ENCODE measurements at places on chromosomes 4 and X.

- DNase-seq, result no peak
These were observed 611.1 kb upstream of the ATOH1 start for GRCh38 chr4:93217431-93217830.

- DNase-seq, result no peak
These were observed 94.5 kb upstream of the ZNF827 start for GRCh38 chr4:146033149-146033548.

GRCh38 chr4:108135549-108136209, 33.1 kb downstream of the LEF1 start:
- DNase-seq, result no peak

- DNase-seq, result no peak
These were observed 771 bp downstream of the NAP1L2 start for GRCh38 chrX:73213734-73214425.

GRCh38 chrX:13026877-13027652, 17.4 kb downstream of the FAM9C start:
- no peak for DNase-seq

GRCh38 chr4:171588764-171589163, 224.4 kb upstream of the GALNTL6 start:
- no peak for DNase-seq

DNA sequence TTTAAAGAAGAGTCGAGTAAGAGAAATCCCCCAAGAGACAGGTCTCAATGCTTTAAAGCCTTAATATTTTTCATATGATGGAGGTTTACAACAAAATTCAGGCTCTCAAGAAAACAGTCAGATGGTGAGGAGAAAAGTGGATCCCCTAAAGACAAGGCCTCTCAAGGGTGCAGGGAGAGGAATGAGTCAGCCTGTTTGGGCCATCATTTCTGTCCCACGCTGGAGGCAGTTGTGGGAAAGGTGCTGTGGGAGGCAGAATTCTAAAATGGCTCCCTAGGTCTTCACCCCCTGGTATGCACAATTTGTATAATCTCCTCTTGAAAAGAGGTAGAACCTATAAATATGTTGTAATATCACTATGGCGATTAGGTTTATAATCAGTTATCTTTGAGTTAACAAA, 4.6 kb upstream of the TIFA start:
- no peak for DNase-seq

- peak; percentile 49 for DNase-seq
These were observed 173.7 kb downstream of the RPA4 start for GRCh38 chrX:97057349-97057909.

DNA sequence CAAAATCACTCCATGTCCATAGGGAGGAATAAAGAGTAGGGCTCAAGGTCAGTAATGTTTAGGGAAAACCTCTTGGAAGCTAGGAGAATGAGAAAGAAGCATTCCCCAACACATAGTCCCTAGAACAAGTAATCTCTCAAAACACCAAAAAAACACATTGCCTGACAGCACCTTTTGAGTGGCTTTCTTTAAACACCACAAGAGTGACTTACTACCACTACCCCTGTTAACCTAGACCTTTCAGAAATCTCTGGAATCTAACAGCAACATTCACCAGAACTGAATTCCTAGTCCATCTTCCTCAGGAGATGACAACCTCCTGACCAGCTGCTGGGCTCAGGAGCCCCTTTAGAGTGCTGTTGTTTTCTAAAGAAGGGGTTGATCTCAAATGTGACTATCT, 142.2 kb downstream of the SOWAHB start:
- DNase-seq, result no peak

- no peak for DNase-seq
These were observed 2.2 kb downstream of the KCND1 start for GRCh38 chrX:48969471-48969870.

- peak; percentile 3 for DNase-seq
These were observed 162.5 kb downstream of the AFAP1 start for GRCh38 chr4:7777017-7777710.

GRCh38 chr4:168361365-168362024, 42.9 kb upstream of the DDX60 start:
- DNase-seq, result no peak

DNA sequence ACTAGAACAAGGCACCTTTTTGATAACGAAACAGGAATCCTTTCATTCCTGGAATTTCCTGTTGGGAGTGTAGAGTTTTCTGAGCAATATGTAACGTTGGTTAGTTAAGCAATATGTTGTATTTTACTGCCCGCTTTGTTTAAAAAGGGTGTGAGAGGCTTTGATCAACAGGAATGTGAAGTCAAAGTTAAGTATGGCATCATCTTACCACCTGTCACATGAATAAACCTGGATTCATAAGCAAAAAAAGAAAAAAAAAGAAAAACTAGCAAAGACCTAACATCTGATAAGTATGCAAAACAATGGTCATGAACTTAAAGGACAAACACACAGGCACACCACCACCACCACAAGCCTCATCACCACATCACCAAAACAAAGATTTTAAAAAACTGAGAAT, 7.1 kb upstream of the CXCL5 start:
- DNase-seq, result no peak

GRCh38 chr4:30725562-30725961, 5.4 kb downstream of the PCDH7 start:
- DNase-seq, result no peak

DNA sequence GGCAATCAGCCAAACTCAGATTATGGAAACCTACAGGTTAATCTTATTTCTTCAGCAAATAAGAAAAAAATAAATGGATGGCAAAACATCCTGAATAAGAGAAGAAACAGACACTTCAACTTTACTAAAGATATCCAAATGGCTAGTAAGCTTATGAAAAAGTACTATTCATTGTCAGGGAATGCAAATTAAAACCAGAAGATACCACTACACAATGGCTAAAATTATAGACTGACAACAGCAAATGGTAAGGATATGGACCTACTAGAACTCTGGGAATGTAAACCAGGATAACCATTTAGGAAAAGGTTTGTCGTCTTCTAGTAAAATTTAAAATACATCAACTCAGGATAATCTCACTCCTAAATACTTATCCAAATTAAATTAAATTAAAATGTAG, 24.3 kb downstream of the GRSF1 start:
- DNase-seq, result no peak

DNA sequence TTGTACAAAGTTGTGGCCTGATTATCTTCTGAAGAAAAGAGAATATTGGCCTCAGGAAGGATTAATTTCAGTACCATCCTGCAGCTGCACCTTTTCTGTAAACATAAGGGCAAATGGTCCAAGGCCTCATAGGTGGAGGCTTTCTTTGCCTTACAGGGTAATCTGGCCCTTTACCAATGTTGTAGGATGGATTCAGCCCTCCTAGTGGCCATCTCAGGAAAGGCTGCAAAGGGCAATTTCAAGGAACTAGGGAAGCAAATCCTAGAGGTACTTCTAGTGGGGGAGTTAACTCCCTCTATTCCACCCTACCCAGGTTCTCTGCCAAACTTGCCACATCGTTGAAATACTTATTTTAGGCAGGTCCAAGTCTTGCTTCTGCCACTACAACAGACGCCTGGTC, 57.6 kb downstream of the UGT2B11 start:
- DNase-seq, result no peak

GRCh38 chr4:100738196-100739165, 220.7 kb upstream of the EMCN start:
- no peak for DNase-seq

DNA sequence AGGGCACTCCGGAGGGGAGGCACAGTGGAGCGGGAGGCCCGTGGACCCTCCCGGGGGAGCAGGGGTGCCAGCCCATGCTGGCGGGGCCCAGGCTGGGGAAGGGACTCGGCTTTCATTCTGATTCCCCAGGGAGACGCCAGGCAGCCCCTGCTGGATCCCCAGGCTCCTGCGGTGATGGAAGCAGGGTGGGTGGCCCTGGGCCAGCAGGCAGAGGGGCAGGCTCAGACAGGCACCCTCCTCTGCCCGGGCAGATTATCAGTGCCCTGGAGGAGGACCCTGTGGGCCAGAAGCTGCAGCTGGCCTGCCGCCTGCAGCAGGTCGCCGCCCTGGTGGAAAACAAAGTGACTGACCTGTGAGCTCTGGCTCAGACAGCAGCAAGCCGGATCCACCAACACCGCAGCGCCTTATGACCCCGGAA, 2.1 kb upstream of the SRPK3 start:
- DNase-seq, result no peak

GRCh38 chrX:30597216-30598012, 19.8 kb upstream of the TASL start:
- no peak for DNase-seq

DNA sequence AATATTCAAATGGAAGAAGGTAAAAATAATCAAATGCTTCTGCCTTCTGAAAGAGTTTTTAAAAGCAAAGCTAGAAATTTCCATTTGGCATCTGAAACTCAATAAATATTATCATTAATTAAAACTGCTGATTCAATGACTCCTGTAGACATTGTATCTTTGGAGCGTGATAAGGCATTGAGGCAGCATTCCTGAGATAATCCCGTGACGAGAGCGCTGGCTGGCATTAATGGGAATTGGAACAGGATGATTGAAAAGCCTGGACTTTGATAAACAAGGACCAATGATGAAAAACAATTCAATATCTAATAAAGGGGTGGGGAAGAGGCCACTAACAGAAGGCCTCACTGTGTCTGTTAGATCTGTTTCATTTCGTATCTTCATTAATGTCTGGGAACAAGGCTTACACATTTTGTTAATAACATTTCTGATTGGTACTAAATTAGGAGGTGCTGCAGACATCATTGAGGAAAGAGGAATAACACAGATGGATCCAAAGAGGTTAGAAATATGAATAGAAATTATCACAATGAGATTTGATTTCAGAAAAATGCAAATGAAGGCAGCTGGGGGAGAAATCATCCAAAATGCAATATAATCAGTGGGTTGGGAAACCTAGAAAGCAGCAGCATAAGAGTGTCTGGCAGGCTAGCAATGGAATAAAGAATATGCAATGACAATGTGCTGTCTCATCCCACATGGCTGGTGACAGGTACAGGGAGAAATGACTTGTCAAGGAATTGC, 102.3 kb downstream of the SCD5 start:
- DNase-seq, result no peak

DNA sequence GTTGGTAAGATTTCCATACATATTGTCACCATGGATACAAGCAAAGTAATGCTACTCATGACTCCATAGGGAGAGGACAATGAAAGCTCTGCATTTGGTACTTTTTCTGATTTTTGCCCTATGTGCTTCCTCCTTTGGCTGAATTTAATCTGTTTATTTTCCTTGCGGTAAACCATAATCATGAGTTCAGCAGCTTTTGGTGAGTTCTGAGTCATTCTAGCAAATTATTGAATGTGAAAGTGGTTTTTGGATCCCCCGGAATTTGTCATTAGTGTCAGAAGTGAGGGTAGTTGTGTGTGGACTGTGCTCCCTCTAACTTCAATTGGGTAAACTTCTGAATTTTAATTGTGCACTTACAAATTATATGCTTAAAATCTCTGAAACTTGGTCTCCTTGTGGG, 170.3 kb downstream of the MOSPD2 start:
- DNase-seq, result no peak

GRCh38 chr4:156217236-156217635, 263.6 kb upstream of the CTSO start:
- no peak for DNase-seq

GRCh38 chrX:154051201-154051810, 31.6 kb upstream of the IRAK1 start:
- no peak for DNase-seq

DNA sequence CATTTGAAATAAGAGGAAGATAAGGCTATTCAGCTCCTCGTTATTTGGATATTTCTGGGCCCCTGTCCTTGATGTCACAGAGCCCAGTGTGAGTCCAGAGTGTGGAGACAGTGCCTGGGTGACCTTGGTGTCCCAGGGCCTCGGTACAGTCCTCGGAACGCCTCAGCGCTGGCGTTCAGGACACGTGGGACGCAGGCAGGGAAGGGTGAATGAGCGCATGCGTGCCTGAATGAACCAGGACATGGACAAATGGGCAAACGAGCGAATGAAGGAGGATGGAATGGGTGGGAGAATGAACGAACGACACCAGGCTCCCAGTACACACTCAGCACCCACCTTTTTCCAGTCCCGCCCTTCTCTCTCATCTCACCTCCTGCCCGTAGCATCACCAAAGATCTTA, 44.2 kb downstream of the EVC start:
- DNase-seq, result no peak

DNA sequence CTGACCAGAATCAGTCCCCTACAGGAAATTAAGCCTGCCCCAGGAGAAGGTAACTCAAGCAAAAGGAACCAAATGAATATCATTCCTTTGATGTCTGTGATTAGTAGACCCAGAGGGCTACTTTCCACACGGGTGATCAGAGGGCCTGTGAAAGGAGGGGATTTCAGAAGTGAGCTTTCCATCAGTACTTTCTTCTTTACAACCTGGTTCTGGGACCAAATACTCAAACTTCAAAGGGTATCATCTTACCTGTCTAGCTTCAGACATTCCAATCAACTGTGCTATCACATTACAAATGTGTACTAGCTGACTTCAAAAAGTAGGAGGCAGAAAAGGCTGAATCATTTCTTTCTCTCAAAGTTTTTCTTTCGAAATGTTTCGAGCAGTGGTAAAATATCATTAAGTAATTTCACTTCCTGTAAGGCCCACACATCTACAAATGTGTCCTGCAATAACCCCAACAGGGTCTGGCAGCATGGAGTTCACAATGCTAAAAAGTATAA, 23.9 kb downstream of the ACSL4 start:
- DNase-seq, result no peak

DNA sequence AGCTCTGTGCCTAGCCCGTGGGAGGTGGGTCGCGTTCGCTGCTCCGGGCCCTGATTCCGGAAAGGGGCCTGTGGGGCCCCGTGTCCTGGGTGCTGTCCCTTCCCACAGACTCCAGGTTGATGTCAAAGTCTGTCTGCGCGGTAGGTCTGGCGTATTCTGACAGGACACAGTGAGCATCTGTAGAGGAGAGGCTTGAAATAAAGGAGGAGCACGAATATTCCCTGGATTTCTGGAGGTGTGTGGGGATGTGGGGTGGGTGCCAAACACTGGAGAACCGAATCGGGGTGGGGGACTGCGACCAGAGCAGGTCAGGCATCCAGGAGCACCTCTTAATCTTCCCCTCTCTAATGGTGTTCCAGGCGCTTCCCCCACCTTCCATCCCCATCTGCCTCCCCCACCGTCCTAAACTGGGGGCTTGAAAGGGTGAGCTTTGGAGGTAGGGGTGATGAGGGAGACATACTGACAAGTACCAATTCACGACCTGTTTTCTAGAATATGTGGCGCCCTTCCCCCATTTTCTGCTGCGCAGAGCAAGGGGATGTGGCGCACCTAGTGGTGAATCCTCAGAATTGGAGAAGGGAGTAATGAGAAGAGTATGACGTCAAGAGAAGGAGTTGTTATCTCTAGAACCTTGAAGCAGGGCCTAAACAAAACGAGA, 877 bp downstream of the GPRASP1 start:
- no peak for DNase-seq

- no peak for DNase-seq
These were observed 957.2 kb upstream of the PRKX start for GRCh38 chrX:4670606-4671005.

- no peak for DNase-seq
These were observed 33.1 kb upstream of the DDX3X start for GRCh38 chrX:41300758-41301437.

GRCh38 chr4:137378821-137379220, 153.5 kb downstream of the PCDH18 start:
- DNase-seq, result no peak

GRCh38 chr4:70027011-70027410, 1.2 kb upstream of the HTN3 start:
- DNase-seq, result no peak
